ENCODE measurements at places on chromosomes 3 and 15.
A peak's percentile ranks its signal among the peaks of the same experiment; 100 is the strongest.

DNA sequence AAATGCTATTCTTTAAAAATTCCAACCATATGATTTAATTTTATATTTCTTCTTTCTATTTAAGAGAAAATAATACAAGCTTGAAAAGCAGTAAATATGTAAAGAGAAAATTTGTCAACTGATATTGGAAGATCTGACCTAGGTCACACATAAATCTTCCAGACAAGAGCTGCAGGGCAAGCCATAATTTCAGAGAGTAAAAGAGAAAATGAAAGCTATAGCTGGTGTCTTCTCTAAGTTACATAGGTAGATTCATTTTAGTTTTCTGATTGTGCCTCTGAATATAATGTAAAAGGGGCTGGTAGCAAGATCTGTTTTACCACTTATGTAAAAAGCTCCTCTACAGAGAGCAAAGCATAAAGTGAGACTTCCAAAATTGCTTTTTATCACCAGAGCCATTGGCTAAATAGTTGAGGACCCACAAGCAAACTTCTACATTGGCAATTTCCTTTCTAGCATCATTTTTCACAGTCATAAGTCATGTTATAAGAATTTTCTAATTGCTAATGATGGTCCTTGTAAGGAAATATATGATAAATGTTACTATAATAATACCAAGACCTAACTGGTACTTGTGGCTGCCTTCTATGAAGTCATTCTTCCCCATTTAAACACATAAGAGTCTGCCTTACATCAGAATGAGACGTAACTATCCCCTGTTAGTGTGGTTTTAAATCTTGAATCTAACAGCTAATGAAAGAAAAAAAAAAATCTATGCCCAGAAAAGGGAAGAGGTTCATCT, 80.8 kb upstream of the SKOR1 start:
- no peak overlapping the region for H3K4me3 ChIP-seq
- H3K4me1 ChIP-seq: peaks cover 64% of the 10 kb centered on the region
- H3K27ac ChIP-seq: no peak overlapping the region

DNA sequence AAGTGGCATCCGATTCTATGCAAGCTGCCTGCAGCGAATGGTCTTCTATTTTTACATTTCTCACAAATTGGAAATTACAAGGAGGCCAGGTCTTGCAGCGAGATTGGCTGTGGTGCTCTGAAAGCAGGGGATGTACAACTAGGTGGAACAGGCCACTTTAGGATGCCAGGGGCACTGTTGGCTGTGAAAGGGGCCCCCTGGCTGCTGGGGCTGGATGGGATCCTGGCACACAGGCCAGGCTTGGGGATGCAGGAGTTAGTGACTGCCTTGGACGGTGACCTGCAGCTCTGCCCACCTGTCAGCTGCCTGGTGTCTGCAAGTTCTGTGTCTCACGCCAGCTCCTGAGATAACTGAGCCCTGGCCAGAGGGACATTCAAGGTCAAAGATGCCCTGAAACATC, 4.6 kb downstream of the SLC6A1 start:
- DNase-seq: no peak
- no peak overlapping the region for H3K27ac ChIP-seq
- peaks cover 3% of the 10 kb centered on the region for H3K4me1 ChIP-seq
- no peak overlapping the region for H3K4me3 ChIP-seq
- no peaks in the 10 kb centered on the region for H3K36me3 ChIP-seq
- H3K27me3 ChIP-seq: peaks cover 84% of the 10 kb centered on the region

GRCh38 chr3:59339818-59340217, 290.0 kb upstream of the CFAP20DC start:
- H3K27ac ChIP-seq: no peak overlapping the region
- no peak overlapping the region for H3K4me3 ChIP-seq

DNA sequence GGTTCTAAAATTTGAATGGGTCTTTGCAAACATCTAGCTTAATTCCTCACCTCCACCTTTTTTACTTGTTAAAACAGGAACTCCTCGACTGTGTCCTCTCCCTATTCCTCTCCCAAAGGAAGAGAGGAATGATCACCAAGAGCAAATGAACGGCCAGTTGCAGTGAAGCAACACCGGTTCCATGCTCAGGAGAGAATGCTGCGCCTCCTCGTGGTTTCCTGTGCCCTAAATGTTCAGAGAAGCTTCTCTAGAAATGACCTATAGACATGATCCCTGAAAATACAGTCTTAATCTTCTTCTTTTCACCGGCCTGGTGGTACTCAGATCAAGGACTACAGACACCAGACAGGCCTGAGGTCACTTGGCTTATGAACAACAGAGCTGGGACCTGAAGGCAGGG, 65.1 kb upstream of the GUCA1C start:
- no peak for DNase-seq
- no peak overlapping the region for H3K4me3 ChIP-seq
- H3K27me3 ChIP-seq: peaks cover 14% of the 10 kb centered on the region
- no peaks in the 10 kb centered on the region for H3K36me3 ChIP-seq

GRCh38 chr3:4426261-4426781, 40.7 kb downstream of the SUMF1 start:
- peaks cover 27% of the 10 kb centered on the region for H3K36me3 ChIP-seq
- H3K27me3 ChIP-seq: no peaks in the 10 kb centered on the region
- H3K4me1 ChIP-seq: peaks cover 58% of the 10 kb centered on the region
- DNase-seq: no peak
- peak overlapping the region; percentile 73 for H3K4me3 ChIP-seq
- H3K27ac ChIP-seq: peak overlapping the region; percentile 97

DNA sequence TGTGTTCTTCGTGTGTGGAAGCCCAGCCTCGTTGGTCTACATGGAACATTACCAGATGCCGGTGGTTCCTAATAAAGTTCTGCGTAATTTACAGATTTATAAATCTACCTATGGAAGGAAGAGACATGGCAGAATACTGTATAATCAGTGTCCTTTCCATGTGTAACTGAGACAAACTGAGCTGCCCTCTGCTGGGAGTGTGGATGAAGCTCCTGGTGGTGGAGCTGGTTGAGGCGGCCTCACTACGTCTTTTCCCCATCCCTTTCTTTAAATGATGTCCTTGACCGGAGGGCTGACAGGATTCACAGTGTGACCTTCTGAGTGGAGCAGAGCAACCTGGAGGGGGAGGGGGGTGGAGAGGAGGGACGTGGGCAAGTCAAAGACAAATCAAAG, 267.0 kb upstream of the CHRM5 start:
- H3K4me3 ChIP-seq: no peak overlapping the region
- H3K27ac ChIP-seq: no peak overlapping the region
- peaks cover 41% of the 10 kb centered on the region for H3K4me1 ChIP-seq

DNA sequence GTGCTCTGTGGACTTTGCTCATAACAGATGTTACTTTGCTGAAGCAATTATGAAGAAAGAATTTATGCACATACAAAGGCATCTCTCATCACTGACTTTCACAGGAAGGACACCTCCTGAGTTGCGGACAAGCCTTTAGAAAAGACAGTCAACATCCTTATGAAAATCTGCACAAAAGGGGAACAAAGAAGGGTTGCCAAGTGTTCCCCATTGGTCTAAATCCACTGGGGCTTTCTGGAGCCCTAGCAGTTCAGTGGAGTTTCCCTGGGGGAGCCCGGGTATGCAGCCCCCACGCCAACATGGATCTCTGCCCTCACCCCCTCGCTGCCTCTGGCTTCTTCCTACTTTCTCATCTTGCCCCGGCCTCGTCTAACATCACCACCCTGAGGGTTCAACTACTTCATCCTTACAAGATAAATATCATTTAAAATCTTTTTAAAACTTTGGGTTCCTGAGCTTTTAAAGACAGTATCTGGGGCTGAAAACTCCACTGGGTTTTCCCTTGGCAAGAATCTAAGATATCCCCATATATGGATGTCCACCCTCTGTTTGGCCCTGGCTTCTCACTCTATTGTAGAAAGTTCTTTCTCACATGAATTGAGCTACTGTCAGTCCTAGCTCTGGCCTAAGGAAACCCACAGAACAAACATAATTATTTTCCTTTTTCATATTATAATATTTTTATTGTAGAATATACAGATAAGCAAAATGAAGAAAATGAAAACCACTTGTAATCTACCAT, 207.9 kb upstream of the RGMA start:
- DNase-seq: no peak
- H3K4me3 ChIP-seq: no peak overlapping the region
- no peaks in the 10 kb centered on the region for H3K36me3 ChIP-seq
- H3K27me3 ChIP-seq: no peaks in the 10 kb centered on the region
- H3K4me1 ChIP-seq: no peaks in the 10 kb centered on the region

DNA sequence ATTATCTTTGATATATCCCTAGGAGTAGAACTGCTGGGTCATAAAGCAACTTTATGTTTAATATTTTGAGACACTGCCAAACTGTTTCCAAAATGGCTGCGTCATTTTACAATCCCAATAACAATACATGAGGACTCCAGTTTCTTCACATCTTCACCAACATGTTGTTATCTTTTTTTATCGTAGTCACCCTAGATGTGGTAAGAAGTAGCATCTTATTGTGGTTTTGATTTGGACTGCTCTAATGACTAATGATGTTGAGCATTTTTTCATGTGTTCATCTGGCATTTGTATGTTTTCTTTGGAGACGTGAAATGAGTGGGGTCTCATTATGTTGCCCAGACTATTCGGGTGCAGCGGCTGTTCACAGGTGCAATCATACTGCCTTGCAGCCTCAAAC, 83.8 kb downstream of the MAP4 start:
- peak overlapping the region; percentile 12 for H3K27ac ChIP-seq
- no peak overlapping the region for H3K4me3 ChIP-seq
- H3K36me3 ChIP-seq: peaks cover 5% of the 10 kb centered on the region

GRCh38 chr15:47674586-47675232, 42.6 kb upstream of the SEMA6D start:
- H3K4me1 ChIP-seq: peaks cover 17% of the 10 kb centered on the region
- peaks cover 10% of the 10 kb centered on the region for H3K27me3 ChIP-seq
- H3K36me3 ChIP-seq: peaks cover 5% of the 10 kb centered on the region
- no peak overlapping the region for H3K27ac ChIP-seq

DNA sequence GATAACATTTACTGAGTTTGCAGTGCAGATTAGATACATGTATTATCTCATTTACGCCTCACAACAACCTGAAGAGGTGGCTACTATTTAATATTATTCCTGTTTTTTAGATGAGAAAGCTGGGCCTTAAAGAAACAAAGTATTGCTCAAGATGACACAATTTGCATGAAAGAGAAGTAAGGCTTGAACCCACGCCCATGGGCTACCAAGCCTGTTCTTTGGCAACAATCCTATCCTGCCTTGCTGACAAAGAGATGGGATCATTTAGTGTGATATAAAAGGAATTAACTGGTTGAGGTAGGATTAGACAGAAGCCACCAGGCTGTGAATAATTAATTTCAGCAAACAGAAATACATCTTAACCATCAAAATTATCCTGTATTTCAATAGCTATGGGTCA, 9.2 kb upstream of the LDHAL6B start:
- DNase-seq: no peak
- no peaks in the 10 kb centered on the region for H3K27me3 ChIP-seq
- no peak overlapping the region for H3K27ac ChIP-seq
- no peak overlapping the region for H3K4me3 ChIP-seq
- peaks cover 22% of the 10 kb centered on the region for H3K4me1 ChIP-seq

- no peak overlapping the region for H3K4me3 ChIP-seq
- H3K36me3 ChIP-seq: peaks cover 29% of the 10 kb centered on the region
- H3K27me3 ChIP-seq: no peaks in the 10 kb centered on the region
- no peak for DNase-seq
- no peak overlapping the region for H3K27ac ChIP-seq
Observed at GRCh38 chr3:130679218-130679617, 67.4 kb downstream of the PIK3R4 start.
